PC-3 (cell line): ENCODE measurements at places on chromosomes 3 and 15. TPM values are rescaled to one million over a fixed set of nuclear protein-coding genes. Genes with fewer than 3 reads are reported as not detected.

IQCH gene
- 2.1 and 8.2 TPM in 2 replicates for total RNA-seq

OR4F15 gene
- total RNA-seq, result not detected in 2 replicates

RLBP1 gene
- not detected in 2 replicates for total RNA-seq

CD86 gene
- 0.07 TPM in 1 of 2 replicates, not detected in the other for total RNA-seq

IL5RA gene
- not detected in 2 replicates for total RNA-seq

NAALADL2 gene
- 1.7 and 1.9 TPM in 2 replicates for total RNA-seq

ZNF501 gene
- total RNA-seq, result not detected in 2 replicates

FOXL2NB gene
- 0.17 TPM in 1 of 2 replicates, not detected in the other for total RNA-seq

CCR3 gene
- 0.22 TPM in 1 of 2 replicates, not detected in the other for total RNA-seq

CMTM7 gene
- total RNA-seq, result 37.1 and 71.0 TPM in 2 replicates

GOLGA8H gene
- 0.84 and 1.0 TPM in 2 replicates for total RNA-seq
